HS-5 (cell line): ENCODE measurements at places on chromosomes 12 and 14.

DNA sequence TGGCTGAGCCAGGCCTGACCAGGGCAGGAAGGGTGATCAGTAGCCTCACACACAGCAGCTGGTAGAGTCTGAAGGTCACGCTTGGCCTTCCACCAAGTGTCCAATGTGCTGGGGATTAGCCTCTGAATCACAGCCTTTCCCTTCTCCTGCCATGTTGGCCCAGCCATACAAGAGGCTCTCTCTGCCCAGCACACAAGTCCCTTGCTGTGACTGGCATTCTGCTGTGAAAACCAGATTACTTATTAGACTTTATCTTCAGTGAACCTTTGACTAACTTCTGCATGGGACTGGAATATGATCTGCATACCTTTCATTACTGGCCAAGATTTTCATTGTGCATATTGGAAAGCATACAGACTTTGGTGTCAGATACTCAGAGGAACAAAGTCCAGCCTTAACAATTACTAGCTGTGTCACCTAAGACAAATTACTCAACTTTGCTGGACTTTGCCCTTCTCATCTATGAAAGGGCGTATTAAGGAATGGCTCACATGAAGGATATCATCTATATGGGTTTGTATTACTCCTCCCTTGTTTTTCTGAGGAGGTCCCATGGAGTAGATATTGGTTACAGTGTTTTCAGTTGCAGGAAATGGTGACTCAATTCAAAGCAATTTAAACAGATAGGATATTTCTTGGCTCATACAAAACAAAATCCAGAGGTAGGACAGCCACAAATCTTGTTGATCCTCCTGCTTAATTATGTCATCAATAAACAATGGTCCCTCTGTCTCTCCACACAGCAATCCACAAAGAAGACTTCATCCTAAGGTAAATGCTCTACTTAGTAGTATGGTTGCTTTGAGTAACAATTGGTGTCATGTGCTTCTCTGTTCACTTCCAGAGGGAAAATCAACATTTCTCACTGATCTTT, 99.6 kb downstream of the DYRK2 start:
- DNase-seq, result peak; percentile 58

DNA sequence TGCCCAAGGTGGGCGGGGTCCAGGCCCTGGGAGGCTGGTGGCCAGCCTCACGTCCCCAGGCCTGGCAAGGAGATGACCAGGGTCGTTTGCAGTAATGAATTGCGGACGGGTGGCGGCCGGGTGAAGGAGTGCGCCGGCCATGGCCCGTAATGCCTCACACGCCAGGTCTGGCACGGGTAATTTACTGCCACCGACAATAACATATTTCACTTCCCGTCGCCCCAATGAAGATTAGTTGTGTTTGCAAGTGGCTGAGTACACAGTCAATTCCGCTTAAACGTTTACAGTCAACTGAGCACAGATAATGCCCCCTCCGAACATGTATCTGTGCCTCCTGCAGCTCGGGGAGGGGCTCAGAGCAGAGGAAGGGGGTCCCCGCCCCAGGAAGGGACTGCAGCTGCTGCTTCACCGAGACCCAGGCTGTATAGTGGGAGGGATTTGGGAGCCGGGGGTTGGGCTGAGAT, 48.3 kb downstream of the MVK start:
- no peak for DNase-seq

DNA sequence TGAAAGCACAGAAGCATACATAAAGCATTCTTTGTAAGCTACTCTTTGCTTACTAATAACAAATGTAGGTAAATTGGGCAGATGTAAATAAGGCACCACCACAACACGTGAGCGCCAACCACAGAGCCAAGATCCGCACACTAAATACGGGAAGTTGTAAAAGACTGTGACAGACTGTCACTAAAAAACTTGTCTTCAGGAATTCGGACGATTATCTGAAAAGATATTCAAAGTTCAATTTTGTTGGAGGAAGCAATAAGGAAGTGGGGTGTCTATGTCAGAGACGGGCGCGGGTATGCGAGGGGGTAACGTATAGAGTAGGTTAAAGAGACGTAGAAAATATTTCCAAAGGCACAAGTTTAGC, 1.5 kb upstream of the HSP90B1 start:
- no peak for DNase-seq

DNA sequence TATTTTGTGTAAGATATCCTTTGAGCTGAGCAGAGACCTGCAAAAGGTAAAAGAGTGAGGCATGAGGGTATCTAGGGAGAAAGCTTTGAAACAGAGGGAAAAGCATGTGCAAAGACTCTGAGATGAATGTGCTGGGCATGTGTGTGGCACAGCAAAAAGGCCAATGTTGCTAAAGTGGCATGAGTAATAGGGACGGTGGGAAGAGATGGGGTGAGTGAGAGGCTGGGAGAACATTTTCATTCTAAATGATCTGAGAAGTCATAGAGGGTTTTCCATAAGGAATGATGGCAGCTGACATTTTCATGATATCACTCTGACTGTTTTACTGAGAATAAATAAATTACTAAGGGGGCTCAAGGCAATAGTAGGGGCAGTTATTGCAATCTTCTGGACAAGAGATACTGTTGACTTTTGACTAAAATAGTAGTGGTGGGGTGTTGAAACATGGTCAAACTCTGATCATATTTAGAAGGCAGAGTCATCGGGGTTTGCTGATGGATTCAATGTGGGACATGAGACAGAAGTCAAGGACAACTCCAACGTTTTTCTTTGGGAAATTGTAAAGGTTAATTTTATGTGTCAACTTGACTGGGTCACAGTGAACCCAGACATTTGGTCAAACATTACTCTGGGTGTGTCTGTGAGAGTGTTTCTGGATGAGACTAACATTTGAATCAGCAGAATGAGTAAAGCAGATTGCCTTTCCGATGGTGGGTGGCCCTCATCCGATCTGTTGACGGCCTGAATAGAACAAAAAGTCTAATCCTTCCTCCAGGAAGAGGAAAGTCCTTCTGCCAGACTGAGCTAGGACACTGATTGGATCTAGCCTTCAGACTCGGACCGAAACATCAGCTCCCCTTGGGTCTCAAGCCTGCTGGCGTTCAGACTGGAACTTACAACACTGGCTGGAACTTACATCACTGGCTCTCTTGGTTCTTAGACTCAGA, 193.9 kb upstream of the PLXNC1 start:
- DNase-seq, result no peak

GRCh38 chr12:128258866-128259555, 8.0 kb upstream of the TMEM132C start:
- no peak for DNase-seq

GRCh38 chr12:12524128-12524527, 38.5 kb downstream of the DUSP16 start:
- no peak for DNase-seq

DNA sequence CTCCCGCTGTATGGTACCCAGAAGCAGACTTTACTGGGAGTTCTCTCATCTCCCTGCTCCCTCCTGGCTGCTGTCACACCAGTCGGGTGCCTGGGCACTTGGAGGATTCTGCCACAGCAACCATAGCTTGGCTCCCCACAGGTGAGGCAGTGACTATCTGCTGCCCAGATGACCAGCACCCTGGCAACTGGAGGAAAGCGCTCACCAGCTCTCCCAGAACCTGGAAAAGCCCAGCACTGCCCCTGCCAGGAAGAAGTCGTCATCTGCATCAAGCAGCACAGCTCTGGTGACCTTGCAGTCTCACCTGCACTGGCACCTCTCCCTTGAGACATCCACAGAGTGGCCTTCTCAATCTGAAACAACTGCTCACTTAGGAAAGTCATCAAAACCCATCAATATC, 31.9 kb upstream of the TC2N start:
- no peak for DNase-seq

DNA sequence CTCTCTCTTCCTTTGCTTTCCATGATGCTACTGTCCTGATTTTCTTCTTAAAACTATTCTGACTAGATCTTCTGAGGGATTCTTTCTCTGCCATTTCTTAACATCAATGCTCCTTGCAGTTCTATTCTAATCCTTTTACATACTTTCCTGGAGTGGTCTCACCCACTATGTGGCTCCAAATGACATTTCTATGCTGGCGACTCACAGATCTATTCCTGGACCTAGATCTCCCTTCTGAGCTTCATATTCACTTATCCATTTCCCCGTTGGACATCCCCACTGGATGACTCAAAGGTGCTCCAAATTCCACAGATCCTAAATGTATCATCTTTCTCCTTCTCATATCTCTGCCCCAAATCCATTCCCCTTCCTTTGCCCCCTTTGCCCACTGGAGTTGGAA, 4.1 kb downstream of the TEP1 start:
- peak; percentile 54 for DNase-seq

- DNase-seq, result no peak
Observed at GRCh38 chr12:28378736-28379135, 188.5 kb downstream of the CCDC91 start.

DNA sequence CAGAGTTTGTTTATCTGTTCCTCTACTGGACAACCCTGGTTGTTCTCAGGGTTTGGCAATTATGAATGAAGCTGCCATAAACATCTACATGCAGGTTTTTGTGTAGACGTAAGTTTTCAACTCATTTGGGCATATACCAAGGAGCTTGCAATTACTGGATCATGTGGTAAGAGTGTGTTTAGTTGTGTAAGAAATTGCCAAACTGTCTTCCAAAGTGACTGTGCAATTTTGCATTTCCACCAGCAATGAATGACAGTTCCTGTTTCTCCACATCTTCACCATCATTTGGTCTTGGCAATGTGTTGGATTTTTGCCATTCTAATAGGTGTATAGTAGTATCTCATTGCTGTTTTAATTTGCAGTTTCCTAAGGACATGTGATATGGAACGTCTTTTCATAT, 39.8 kb upstream of the FBXO33 start:
- no peak for DNase-seq

- DNase-seq, result no peak
Observed at GRCh38 chr12:48788524-48788853, 400 bp downstream of the ADCY6 start.

- no peak for DNase-seq
Observed at GRCh38 chr12:53328043-53328435, 6.6 kb upstream of the AAAS start.

GRCh38 chr14:89486505-89486904, 69.5 kb upstream of the FOXN3 start:
- no peak for DNase-seq

DNA sequence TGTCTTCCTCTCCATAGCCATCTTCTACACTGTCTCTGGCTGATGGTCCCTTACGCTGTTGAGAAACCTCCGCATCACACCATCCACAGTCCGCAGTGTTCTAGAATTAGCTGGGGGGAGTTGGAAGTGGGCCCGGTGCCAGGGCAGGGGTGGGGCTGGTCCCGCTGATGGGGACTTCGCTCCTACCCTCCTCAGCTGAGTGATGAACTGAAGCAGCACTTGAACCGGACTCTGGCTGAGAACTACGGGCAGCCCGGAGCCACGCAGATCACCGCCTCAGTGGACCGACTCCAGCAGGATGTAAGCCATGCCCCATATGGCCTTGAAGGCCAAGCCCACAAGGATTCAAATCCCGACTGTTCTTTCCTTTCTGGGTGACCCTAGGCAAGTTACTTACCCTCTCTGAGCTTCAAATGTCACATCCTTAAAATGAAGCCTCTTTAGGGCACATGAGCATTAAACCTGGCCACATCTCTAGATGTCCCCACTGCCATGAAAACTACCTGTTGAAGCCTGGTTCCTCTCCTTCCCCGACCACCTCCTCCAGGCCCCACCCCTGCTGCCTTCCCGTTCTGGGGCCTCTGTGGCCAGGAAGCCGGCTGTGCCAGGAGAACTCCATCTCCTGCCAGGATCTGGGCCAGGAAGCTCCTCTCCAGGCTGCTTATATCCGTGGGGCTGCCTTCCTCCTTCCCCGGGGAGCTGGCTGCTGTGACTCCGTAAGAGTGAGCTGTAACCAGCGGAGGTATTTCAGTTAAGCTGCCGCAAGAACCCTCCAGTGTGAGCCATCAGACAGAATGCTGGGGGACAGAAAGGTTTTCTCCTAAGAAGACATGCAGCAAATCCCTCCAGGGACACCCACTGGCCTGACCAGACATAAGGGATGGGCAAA, 53.1 kb downstream of the TSPAN11 start:
- no peak for DNase-seq

- no peak for DNase-seq
Observed at GRCh38 chr14:51308866-51309265, 68.8 kb downstream of the TMX1 start.

- no peak for DNase-seq
Observed at GRCh38 chr14:104440297-104440956, 139.1 kb upstream of the C14orf180 start.

DNA sequence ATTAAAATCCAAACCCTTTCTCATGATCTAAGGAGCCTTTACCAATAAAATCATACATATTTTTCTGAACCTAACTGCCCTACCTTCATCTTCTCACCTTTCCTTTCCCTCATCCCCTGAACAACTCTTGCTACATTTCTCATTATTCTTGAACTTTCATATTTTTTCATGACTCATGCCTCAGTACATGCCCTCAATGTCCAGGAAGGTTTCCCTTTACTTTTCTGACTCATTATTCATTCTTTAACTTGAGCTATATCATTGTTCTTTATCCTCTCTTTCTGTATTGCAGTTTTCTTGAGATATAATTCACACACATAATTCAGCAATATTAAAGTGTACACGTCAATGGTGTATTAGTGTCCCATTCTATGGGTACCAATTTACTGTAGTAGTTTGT, 231.0 kb downstream of the ALG10B start:
- peak; percentile 15 for DNase-seq

DNA sequence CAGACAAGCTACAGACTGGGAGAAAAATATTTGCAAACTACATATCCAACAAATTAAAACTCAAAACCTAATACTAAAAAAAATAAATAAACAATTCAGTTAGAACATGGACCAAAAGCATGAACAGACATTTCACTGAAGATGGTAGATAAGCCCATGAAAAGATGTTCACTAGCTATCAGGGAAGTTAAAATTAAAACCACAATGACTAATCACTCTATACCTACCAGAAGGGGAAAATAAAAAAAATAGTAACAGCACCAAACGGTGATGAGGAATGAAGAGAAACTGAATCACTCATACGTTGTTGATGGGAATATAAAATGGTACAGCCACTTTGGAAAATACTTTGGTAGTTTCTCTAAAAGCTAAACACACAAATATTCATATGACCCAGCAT, 31.1 kb upstream of the DHRS7 start:
- DNase-seq, result no peak

DNA sequence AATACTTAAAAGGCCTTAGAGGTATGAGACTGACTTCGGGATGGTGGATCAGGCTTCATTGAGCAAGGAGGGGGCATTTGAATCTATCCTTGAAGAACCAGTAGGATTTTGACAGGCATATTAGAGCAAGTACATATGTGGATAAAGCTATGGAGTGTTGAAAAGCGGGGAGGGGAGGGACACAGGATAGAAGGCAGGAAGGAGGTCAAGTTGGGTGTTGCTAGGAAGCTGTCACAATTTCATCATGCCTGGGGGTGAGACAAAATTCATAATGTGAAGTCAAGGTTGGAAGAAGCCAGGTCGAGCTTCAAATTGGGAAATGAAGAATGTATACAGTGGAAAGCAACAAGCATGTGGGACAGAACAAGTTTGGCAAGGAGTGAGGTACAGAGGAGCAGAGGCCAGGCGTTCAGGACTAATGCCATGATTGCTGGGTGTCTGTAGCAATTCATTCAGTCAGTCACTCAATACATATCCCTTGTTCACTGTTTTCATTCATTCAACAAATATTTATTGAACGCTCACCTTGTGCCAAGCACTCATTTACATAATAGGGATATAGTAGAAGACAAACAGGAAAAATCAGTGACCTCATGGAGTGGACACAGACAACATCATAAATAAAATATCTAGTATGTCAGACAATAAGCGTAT, 58.3 kb upstream of the LTA4H start:
- no peak for DNase-seq
